ENCODE measurements at places on chromosomes 7 and 10.
A peak's percentile ranks its signal among the peaks of the same experiment; 100 is the strongest.

DNA sequence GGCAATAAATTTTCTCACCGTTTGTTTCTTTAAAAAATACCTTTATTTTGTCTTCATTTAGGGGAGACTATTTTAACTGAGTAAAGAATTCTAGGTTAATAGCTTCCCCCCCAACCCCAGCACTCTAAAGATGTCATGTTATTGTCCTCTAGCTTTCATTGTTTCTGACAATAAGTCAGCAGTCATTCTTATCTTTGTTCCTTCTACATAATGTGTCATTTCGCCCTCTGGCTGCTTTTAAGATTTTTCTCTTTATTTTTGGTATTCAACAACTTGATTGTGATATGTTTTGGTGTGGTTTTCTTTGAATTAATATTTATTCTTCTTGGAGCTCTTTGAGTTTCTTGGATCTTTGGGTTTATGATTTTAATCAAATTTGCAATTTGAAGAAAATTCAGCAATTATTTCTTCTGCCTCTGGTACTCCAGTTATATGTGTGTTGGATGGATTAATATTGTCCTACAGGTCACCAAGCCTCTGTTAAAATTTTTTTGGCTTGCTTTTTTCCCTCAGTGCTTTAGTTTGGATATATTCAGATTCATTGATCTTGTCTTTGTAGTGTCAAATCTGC is 64.6 kb upstream of the ELN start:
- no peak for DNase-seq

DNA sequence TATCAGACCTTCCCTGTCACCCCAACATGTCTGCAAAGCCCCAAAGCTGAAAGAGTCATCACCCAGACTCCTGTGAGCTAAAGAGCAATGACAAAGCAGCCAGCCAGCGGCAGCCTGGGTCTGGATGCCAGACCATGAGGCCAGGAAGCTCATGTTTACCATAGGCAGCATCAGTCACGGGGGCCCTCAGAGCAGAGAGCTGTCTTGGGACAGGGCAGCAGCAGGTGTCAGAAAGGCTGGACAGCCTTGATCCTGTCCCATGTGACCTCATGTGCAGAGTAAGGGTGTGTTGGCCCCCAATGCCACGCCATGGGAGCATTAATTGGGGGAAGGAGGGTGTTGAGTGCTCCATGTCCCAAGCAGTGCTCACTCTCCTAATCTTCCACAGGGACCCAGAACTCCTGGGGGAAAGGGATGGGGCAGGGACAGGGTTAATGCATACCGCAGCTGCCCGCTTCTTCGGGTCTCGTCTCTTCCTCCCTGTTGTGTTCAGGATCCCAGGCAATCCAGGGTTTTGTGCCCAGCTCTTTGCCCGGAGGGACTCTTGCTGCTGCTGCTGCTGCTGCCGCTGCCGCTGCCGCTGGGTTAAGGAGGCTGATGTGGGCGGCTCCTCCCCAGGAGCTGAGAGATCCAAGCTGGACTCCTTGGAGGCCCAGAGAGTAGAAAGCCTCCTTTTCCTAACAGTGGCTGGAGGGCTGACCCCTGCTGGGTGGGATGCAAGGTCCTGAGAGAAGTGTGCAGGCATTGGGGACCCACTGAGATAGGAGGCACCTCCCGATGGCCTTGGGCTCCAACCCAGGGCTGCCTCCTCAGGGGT is 7.1 kb downstream of the CCDC201 start:
- peak; percentile 47 for DNase-seq

GRCh38 chr7:116443646-116444045 is 55.9 kb upstream of the CAV2 start:
- no peak for DNase-seq

GRCh38 chr7:82021036-82021435 is 251.2 kb upstream of the HGF start:
- no peak for DNase-seq

- DNase-seq, result no peak
Measured at GRCh38 chr10:110437351-110437605, 60.4 kb upstream of the DUSP5 start.

DNA sequence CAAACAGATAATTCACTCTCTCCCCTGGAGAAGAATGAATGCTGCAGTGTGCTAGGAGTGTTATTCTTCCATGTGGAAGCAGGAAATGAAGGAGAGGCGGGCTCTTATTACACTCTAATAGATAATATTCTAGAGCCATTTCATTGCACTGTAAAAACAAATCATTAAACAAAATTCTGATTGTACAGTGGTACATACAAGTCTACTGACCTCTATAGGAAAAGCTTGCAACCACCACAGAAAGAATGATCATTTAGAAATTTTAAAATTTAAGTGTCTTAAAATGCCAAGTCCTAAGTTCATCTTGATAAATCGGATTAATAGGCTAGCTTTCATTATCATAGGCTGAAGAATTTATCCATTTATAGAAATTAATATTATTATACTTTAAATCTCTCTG is 960.3 kb upstream of the LRRN3 start:
- DNase-seq, result peak; percentile 32

DNA sequence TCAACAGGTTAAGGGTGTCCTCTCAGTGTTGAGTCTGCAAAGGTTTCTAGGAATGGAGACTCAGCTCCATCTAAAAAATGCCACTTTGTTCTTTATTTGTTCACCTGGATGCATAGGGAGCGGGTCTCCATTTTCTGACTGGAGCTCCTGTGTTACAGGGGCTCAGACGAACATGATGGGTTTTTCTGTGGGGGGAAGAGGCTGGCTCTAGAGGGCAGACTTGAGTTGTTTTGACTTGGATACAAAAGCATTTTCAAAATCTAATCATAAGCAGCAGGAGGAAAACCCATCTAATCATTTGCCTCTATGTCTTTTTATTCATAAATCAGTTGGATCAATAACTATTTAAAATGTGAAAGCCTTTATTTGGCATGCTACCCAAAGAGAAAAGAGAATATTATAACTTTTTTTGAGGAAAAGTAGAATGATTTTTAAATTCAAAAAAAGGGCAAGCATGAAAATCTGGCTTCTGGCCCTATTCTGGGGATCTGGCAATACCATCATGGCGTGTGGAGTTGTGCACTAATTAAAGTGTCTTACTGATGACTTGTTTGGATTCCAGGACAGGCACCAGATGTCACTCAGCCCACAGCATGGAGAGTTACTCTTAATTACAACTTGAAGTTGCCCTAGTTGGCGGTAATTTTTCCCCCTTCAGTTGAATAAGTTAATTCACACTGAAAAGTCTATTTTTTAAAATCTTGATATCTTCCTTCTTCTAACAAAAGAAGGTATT is 594.9 kb downstream of the REEP3 start:
- DNase-seq, result no peak
